ENCODE measurements at places on chromosomes 2 and 18.

DNA sequence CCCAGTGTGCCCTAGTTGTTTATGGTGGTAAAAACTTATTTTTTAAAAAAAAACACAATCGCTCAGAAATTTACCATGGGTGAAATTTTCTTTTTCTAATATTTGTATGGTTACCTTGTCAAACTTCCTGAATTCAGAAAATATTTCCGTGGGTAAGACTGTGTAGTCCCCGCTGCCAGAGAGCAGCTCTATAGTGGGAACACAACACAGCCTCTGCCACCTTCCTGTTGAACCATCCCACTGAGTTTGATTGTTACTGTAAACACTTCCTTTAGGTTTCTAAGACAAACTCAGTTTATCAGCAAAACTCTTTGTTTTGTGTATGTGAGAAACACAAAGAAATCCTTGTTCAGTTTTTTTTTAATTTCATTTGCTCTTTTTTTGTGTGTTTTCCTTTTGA lies 17.9 kb downstream of the DNAH6 start:
- DNase-seq: no peak

GRCh38 chr2:98803405-98804264 lies 72.7 kb upstream of the MGAT4A start:
- no peak for DNase-seq

DNA sequence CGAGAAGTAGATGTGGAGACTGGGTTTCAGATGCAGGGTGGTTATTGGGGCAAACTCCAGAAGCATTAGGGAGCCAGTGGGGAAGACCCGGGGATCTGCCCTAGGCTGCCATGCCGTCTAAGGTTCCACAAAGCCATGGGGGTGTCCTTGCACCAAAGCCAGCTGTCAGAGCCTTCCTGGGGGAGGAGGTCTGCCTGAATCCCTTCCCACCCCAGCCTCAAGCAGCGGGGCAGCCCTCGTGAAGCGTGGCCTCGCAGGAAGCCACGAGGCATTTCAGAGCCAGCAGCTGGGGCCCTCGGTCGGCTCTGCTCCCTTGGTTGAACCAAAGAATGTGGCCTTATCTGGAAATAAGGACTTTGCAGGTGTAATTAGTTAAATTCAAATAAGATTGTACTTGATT lies 51.2 kb upstream of the UBE2F start:
- no peak for DNase-seq

DNA sequence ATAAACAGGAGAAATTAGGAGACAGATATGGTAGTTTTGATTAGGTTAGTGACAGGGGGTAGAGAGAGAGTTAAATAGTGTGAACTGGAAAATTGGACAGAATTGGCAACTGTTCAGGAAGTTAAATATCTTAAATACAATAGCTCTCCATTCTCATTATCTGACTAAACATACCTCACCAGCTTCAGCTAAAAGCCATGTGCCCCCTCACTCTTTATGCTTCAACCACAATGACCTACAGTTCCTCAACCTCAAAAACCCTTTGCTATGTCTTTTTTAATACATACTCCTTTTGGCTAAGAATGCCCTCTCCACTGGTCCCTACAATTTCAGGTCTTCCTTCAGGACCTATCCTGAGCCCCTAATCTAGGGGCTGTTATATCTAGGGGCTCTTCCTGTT lies 740.2 kb upstream of the ZEB2 start:
- DNase-seq: no peak

- no peak for DNase-seq
Measured at GRCh38 chr2:45342-46130, 769 bp downstream of the FAM110C start.

DNA sequence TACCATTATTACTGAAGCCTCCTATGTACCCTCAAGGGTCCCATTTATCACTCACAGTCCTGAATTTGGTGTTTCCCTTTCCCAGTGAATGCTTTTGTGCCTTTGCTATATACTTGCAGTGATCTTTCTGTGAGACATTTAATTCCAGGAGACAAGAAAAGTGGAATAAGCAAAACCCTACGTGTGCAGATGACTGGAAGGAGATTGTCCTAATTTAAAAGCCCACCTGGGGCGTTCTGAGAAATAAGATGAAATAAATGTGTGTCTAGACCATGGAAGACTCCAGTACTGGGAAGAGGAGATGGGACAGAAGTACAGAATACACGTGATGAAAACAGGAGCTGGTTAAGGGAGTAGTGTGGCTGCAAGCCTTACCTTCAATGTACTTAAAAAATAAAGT lies 19.3 kb downstream of the TYMS start:
- no peak for DNase-seq

DNA sequence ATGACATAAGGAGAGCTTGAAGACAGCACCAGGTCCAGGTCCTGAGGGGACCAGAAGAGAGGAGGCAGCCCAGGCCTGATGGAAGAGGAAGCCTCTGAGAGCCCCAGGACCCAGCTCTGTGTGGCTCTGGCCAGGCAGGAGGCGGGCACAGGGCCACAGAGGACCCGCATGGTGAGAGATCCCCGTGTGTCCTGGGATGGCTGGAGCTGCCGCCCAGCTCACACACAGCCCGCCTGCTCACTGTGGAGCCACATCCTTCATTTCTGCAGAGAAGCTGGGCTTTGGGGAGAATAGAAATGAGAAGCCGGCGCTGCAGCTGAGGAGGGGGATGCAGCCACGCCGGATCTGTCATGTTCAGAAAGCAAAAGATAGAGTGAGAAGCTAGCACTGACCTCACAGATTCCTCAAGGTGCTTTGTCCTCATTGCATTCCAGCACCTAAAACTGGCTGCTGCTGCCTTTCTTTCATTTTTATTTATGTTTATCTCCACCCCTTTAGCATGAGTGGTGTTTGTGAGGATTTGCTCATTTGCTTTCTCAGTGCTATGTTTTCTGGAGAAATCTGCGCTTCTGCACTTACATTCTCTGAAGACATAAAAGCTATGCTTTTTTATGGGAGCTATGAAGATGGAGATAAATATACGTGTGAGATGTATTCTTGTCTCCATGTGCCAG lies 307.6 kb upstream of the MYT1L start:
- DNase-seq: no peak

DNA sequence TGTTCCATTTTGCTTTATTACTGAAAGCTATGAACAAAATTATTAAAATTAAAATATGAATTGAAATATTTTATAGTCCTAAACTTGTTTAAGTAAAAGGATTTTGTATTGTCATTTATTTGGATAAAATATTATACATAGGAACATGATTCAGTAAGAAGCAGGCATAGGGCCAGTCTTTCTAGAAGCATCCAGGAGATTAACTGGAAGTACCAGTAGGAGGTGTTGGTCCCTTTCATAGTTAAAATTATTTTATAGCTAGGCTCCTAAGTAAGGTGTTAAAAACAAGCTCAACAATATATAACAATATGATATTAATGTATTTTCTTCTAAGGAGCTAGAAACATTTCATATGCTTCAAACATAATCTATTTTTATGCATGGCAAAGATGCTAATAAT lies 43.7 kb downstream of the FIGN start:
- no peak for DNase-seq

DNA sequence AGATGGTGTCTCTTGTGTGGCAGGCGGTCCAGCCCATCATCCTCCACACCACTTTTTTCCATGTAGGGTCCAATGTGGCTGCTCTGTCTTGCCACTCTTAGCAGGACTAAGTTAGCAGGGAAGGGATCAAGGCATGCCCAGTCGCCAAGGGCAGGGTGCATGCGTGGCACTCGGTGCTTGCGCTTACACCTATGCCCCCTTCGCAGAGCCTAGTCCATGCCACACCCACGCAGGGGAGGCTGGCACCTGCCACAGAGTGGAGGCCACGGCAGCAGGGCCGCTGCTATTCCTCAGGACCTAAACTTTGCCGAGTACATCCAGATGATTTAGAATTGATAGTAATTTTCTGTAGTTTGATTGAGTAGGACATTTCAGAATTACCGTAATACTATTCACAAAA lies 59.5 kb downstream of the RALBP1 start:
- DNase-seq: no peak

Measured in stimulated activated CD4-positive, alpha-beta T cell treated with anti-CD3 and anti-CD28 coated beads, Interleukin-1b, Interleukin-23, amount 100 ng/mL, for 1 hour (primary cell).